ENCODE measurements at places on chromosomes 4 and X. TPM values are rescaled to one million over a fixed set of nuclear protein-coding genes. Genes with fewer than 3 reads are reported as not detected.

Gene CD40LG
- not detected for total RNA-seq

Gene ANAPC10
- 23.5 TPM for total RNA-seq

Gene PCDH10
- total RNA-seq, result not detected

DNA sequence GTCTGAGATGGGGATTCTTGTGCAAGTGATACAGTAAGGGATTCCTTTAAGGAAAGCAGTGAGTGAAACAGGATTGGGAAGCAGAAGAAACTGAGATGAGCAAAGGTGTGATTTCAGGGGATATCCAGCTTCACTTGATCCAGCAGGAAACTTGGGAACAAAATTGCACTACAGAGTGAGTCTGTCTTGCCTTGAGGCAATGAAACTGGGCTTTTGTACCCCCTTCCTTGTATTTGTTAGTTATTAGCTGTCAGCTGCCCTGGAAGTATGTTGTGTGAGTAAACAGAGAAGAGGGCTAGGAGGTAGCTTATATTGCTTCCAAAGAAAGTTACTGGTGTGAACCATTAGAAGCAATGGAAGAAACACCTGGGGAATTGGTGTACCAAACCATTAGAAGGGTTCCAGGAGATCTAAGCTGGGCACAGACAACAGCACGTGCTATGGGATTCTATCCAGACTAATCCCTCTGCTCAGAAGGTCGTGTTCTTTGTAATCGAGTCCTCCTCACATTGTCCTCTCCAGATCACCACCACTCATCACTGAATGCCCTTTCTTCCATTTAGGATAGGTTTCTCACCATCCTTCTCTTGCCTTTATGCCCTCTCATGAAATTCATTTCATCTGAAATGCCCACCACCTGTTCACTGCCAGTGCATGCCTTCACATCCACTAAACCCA lies 76.0 kb downstream of the PDLIM5 start:
- DNase-seq, result no peak

GRCh38 chrX:124239911-124240310 lies 92.5 kb upstream of the TEX13D start:
- DNase-seq, result no peak

- peak; percentile 3 for DNase-seq
These were observed 29.8 kb downstream of the UGT2B7 start for GRCh38 chr4:69126024-69126423.

DNA sequence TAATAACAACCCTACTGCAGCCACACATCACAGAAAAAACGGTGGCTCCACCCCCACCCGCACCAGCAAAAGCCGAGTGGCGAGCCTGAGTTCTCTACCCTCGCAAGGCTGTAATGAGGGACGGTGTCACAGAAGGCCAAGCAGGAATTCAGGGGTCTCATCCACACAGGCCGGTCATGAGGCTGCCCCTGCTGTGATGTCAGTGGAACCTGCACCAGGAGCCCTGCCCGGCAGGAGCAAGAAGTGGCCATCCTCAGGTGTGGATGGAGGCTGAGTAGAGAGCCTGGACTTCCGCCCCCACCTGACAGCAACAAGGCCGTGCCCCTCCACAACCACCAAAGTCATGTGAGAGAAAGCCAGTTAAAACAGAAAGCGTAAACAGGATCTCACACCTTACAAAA lies 20.6 kb downstream of the LYAR start:
- DNase-seq, result no peak

- DNase-seq, result no peak
These were observed 909 bp downstream of the RTL5 start for GRCh38 chrX:72130762-72131250.

- DNase-seq, result no peak
These were observed 80.8 kb downstream of the CCSER1 start for GRCh38 chr4:90207887-90208454.

DNA sequence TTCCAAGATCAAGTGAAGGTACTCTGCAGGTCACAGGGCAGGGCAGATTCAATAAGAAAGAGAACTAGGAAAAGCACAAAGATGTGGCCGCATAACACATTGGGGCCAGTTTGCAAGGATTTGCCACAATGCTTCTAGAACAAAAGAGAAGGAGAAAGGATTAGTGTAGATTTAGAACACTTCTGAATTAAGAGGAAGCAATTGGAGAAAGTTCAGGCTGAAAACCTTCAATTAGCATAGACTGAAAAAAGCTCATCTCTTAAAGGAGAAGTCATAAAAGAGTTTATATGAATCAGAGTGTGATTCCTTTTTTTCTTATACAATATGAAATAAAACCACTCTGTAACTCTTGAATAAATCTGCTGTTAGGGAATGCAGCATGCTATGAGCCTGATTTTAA lies 215.6 kb upstream of the FAT1 start:
- no peak for DNase-seq

DNA sequence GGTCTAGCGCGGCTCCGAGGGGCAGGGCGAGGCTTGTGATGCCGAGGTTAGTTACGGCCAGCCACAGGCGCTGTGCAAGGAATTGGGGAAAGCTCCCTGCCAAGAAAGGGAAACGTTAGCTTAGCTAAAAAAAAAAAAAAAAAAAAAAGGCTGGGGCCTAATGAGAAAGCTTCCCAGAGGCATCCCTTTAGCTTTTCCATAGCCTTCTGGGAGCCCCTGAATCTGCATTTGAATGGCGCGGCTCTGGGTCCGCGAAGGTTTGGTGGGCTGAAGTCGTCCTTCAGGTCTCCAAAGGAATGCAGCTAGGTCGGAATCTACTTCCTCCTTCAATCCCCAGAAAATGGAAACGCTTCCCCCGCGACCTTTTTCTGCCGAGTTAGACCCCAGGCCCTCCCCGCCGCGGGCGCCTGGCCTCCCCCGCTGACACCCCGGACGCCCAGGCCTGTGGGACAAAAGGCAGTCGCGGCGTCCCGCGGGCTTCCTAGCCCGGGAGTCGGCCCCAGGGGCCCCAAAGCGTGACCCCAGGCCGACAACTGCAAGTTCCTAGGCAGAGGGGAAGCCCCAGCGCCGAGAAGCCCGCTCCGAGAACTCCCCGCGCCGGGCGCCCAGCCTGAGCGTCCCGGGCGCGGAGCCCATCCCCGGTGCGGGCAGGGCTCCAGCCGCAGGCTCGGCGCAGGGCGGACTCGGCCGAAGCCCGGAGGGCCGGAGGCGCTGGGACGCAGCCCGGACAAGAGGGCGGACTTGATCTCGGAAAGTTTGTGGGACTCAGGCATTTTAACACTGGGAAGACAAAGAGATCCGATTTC lies 605 bp upstream of the FAT1 start:
- no peak for DNase-seq

Gene IL21
- not detected for total RNA-seq

DNA sequence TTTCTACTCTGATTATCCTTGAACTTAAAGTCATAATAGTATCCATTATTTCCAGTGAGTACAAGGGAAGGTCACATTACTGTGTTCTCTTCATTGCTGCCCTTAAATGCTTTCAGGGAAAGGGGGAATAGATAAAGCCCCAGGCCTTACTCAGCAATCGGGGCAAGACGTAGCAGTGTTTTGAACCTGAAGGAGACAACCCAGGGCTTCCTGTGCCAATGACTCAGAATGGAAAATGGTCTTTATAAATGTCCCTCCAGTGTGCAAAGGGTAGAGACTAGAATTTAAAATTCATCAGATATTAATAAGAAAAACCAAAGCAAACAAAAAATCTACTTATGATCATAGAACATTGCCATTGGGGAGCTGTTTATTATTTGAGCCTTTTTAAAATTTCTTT lies 23.7 kb downstream of the TLR8 start:
- DNase-seq, result no peak

Gene PDGFC
- total RNA-seq, result 36.6 TPM

DNA sequence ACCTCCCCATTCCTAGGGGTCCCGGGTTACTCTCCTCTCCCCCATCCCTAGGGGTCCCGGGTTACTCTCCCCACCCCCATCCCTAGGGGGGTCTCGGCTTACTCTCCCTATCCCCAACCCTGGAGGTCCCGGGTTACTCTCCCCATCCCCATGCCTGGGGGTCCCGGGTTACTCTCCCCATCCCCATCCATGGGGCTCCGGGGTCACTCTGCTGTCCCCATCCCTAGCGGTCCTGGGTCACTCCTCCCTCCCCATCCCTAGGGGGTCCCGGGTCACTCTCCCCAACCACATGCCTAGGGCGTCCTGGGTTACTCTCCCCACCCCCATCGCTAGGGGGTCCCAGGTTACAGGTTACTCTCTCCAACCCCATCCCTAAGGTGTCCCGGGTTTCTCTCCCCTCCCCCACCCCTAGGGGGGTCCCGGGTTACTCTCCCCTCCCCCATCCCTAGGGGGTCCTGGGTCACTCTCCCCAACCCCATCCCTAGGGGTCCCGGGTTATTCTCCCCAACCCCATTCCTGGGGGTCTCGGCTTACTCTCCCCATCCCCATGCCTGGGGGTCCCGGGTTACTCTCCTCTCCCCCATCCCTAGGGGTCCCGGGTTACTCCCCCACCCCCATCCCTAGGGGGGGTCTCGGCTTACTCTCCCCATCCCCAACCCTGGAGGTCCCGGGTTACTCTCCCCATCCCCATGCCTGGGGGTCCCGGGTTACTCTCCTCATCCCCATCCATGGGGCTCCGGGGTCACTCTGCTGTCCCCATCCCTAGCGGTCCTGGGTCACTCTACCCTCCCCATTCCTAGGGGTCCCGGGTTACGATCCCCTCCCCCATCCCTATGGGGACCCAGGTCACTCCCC lies 821 bp downstream of the ASMTL start:
- no peak for DNase-seq

DNA sequence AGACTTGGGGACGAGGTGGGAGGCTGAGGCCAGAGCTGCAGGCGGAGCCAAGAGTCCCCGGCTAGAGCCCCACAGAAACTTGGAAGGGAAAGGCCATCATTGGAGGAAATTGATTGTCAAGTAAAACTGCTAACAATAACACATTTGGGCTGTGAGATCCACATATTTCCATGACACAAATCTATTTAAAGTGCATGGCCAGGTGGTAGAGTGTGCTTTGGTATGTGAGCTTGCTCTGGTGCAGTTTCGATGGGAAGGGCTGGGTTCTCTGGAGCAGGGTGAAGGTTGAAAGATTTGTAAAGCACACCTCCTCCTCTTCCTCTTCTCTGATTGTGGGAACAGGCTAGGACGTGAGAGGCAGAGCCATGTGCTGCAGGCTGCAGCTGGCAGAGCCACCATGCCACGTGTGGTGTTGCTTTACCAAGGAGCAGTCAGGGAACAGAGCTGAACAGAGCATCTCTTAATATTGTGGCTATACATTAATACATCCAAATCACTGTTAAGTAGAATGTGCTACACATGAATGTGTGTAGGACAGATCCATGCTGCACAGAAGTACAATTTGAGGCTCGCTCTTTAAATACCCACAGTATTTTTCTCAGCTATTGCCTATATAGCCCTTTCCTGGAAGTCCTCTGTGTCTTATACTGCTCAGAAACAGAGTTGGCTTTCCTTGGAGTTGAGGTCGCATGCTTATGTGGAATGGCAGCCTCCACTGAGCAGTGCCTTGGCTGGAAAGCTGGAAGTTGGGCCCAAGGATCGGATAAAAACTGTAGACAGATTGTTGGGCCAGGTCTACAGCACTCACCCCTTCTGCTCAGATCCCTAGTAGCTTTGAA lies 37.7 kb downstream of the FHDC1 start:
- DNase-seq, result no peak

Gene RAB40A
- 0.11 TPM for total RNA-seq

GRCh38 chr4:113212613-113213012 lies 163.2 kb downstream of the ANK2 start:
- DNase-seq, result no peak

DNA sequence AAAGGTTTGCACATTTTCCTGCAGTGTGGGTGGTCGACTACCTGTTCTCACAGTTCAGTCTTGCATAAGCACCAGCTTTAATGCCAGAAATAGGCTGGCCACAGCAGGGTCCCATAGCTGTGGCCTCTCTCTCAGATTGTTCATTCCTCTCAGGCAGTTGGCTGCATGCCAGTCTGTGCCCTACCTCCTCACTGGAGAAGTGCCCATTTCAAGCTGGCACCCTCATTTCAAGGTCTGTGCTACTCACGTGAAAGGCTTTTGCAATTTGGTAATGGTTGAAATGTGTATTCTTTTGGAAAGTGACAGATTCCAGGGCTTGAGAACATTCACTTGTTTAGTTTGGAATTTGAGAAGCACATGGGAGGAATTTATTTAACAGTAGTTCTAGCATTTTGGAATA lies 28.9 kb upstream of the MTMR1 start:
- DNase-seq, result no peak

Gene GEMIN8
- total RNA-seq, result 10.1 TPM

DNA sequence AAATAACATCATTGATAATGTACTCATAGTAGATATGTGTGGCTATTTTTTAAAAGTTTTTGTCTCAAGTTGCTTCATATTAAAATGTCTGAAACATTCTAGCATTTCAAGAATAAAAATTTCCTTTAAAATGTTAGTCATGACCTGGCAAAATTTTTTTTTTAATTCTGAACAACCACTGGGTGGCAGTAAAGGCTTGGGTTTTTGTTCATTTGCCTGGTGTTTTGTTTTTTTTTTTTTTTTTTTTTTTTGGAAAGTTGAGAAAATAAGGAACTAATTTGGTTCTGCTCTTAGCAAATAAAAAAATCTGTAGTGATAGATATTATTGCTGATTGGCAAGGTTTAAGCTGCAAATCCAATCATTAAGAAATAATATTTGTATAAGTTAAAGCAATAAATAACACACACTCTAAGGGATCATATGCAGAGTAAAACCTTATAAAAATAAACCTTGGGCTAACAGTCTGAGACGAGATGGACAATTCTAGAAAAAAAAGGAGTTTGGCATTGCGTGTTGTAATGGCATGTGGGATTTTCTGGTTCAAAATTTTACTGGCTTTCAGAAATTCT lies 81.4 kb downstream of the CEP44 start:
- no peak for DNase-seq

DNA sequence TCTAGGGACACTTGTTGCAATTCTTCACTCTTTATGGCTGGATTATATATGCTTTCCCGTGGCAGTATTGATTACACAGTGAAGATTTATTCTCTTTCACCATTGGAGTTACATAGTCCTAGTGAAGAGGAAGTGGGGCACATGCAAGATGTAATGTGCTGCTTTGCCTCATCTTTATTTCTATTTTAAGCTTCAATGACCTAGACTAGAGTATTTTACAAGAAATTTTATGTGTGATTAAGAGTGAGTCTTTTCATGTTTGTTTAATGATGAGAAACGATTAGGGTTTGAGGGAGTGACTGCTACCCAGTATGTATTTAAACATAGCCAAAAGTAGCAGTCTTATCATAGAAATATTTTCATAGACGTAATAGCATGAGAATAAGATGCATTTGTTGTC lies 30.8 kb downstream of the DIAPH2 start:
- no peak for DNase-seq
